ENCODE measurements at places on chromosomes 7 and 10.

GRCh38 chr7:73850781-73851207, 8.5 kb upstream of the METTL27 start:
- DNase-seq = no peak

DNA sequence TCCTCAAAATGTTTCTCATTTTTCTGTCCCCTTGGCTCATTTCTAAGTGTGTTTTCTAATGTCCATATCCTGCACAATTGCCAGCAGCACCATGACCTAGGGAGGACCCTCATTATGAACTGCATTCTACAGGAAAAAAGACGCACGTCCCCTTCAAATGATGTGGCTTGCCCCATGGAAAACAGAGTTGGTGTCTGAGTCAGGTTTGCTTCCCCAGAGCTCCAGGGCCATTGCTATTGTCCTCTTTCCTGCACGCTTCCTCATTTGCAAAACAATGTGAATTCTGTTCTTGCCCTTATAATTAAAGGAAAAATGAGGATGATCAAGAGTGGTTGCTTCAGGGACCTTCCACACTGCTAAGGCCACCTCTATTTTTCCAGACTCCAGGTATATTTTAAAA, 14.7 kb upstream of the ASB4 start:
- DNase-seq = no peak

DNA sequence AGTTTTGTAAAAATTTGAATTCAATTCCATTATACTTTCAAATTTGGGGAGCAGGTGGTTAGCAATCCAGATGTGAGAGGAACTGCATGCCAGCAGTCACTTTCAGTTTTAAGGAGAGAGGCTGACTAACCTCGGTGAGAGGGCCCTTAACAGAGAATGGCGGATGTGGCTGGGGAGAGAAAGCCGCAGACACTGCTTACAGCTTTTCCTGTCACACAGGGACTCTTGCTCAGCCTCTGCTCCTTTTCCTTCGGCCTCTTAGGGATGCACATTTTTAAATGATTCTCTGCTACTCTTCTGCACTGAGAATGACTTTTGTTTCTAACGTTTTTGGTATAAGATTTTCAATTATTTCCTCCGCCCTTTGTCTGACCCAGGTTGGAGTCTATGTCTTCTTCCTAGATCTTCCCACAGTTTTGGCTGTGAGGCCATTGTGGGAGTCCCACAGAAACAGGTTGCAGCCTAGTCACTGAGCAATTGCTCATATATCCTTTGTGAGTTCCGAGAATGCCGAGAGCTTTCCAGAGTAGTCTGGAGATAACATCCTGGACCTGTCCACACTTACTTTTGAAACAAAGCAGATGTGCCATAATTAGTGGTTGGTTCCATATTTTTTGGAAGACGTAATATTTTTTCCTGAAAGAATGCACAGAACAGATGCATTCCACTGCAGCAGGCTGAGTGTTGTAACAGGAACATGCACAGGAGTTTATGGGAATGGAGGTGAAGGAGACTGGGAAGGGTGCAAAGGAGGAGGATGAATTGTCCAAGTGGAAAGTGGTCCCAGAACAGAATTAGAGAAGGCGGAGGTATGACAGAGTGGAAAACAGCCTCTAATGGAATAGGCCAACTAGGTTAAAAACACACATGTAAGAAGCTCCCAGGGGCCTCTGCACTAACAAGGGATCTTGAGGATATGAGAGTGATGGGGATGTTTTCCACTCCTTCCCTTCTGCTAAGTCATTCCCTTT, 168.0 kb upstream of the ZNF32 start:
- DNase-seq = no peak

DNA sequence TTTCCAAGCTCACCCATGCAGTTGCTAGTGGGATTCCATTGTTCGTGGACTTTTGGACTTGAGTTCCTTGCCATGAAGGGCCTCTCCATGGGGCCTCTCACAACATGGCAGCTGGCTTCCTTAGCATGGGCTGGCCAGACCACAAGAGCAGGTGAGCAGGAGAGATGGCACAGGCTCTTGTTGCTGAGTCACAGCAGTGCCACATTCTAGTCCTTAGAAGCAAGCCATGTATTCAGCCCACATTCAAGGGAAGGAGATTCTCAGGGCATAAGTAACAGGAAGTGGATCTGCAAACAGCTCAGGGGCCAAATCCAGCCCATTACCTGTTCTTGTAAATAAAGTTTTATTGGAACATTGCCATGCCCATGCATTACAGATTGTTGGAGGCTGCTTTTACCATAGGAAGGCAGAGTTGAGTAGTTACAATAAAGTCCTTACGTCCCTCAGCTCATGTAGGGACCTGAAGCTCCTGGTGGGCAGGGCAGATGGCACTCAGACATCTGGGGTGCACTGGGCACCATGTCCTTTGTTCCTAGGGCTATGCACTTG, 481.5 kb upstream of the FOXK1 start:
- DNase-seq = no peak

DNA sequence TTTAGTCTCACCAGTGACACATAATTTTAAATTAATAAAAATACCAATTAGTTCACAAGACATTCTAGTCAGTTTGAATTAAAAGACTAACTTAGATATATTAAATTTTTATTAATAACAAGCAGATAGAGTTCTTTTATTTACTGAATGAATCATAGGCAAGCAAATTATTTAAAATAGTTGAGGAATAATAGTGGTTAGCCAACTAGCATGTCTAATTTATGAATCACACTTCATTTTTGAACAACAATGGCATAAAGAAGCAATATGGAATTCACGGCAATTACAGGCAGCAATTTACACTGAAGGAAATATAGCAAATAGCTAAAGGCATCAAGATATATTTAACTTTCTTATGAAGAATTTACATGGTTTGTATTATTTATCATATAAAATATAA, 187.0 kb upstream of the SLC26A5 start:
- no peak for DNase-seq

All from esophagus squamous epithelium (tissue), 5 donors.